ENCODE measurements at places on chromosomes 1 and 21.
A peak's percentile ranks its signal among the peaks of the same experiment; 100 is the strongest.

GRCh38 chr1:157307491-157307890 is 169.3 kb upstream of the ETV3 start:
- DNase-seq = no peak

GRCh38 chr1:214018386-214019268 is 30.9 kb downstream of the PROX1 start:
- DNase-seq = no peak

DNA sequence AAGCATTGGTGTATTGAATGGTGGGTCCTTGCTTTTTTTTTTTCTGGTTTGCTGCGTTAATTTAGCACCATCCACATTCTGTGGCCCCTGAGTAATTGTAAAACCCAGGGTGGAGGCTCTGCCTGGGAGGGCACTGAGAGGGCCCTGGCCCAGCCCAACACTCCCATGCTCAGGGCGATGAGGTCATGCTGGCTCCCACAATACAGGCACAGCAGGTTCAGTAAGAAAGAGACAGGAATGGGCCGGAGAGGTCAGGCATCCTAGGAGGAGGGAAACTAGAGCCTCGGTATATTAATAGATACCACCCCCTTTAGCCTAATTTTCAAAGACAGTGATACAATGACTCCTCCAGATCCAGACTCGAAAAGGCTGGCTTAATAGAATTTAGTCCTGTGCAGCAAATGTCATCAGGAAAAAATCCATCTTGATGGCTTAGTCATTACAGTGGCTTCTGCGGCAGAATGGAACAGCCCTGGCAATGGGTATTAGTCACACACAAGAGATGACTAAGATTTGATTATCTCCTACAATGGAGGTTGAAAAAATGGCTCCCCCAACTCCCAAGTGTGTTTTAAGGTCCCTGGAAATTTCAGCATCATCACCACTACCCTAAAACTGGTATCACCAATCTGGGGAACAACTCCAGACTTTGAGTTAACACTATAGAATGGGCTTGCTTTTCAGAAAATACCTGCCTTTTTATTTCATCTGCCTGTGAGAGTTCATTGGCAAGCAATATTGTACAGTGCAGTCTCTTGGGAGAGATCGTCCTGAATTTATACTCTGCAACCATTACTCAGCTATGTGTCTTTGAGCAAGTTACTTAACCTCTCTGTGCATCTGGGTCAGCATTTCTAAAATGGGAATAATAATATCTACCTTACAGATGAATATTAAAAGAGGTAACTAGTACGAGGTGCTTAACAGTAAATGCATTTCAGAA is 43.9 kb upstream of the LYST start:
- peak; percentile 96 for DNase-seq

GRCh38 chr1:167714098-167714438 is 7.7 kb upstream of the MPZL1 start:
- DNase-seq = peak; percentile 80

GRCh38 chr1:47367651-47368050 is 34.1 kb downstream of the CMPK1 start:
- no peak for DNase-seq

DNA sequence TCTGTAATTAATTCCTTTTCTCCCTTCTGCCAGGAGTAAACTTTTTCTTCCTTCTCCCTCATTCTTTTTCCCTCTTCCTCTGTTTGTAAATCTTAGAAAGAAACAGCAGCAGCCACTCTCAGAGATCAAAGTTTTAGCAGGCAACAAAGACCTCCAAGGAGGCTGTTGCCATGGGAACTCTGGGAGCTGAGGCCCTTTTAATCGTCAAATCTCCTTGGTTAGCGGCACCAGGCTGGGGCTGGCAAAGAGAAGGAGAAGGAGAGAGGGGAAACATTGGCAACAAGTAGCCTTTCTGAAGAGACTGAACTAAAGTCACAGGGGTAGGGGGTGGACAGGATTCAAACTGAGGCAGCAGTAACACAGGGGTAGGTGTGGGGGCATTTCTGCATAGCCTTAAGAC is 25.2 kb downstream of the ILDR2 start:
- DNase-seq = no peak

- no peak for DNase-seq
Measured at GRCh38 chr1:241695246-241696171, 43.4 kb downstream of the WDR64 start.

Data from inflammatory macrophage treated with lipopolysaccharide for 1 hour (primary cell).